ENCODE measurements at places on chromosomes 5 and 9.

DNA sequence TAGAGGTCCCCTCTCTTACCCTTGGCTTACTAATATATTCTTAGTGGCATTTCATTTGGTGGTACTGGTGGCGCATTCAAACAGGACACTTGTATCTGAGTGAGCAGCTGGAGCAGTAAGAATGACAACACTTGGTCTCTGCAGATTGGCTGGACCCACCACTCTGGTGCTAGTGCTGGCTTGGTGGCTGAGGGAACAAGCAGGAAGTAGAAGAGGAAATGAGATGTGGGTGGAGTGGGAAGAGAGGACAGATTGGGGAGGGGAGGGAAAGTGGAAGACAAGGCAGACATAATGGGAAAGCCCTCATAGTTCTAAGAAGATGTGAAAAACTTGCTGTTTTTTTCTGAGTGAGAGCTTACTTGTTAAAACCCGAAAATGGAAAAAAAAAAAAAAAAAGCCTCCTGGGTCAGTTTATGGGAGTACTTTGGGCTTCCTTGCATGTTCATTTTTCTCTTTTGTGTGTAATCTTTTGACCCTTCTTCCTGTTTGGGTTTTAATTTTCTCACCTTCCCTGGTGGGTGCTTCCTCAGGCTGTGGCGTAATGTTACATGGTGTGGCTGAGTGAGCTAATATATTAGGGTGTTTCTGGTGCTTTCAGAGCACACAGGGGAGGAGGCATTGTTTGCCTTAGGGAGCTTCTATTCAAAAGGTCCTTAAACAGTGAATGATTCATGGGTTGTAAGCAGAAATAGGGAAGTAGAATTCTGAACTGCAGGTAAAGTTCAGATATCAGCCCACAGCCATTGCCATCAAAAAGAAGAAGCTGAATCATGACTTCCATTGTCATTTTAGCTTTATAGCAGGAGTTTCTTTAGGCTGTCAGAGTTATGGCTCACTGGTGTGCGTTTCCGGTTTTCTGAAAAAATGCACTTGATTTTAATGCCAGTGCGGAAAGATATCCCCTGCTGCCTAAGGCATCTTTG lies 52.3 kb downstream of the TLE4 start:
- DNase-seq, result peak; percentile 66

GRCh38 chr5:55234121-55234700 lies 803 bp upstream of the CCNO start:
- peak; percentile 68 for DNase-seq

DNA sequence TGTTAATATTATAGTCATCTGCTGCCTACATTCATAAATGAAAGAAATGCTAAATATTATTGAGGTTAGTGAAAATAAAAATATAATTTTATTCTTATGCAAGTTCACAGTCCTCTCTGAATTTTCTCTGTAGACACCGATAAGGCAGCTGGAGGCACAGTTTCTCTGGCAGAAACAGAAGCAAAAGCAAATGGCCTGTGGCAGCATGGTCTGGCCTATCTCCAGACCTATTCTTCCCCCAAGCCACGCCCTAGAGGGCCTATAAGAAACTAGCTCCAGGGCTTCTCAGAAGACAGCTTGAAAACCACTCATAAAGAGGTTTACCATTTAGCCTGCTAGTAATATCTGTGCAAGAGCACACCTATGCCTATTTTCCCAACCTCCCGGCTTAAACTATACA lies 28.4 kb downstream of the MRPS27 start:
- DNase-seq, result no peak

DNA sequence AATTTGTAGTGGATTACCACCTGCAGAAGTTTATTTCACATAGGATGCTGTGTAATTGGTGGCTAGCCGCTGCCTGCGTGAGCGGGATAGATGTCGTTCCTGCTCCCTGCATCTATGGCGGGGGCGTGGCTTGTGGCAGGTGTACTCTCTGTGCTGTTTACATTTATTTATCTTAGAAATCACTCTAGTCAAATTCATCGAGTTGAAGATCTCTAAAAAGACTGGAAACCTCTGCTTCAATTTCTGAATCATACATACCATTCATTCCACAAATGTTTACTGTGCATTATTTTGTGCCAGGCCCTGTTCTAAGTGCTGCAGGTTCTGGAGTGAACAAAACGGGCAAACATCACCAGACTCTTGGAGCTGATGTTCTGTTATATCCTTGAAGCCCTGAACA lies 11.9 kb downstream of the ROPN1L start:
- no peak for DNase-seq

- DNase-seq, result no peak
Measured at GRCh38 chr9:112048924-112049691, 126.0 kb downstream of the SUSD1 start.

GRCh38 chr9:112326194-112326593 lies 7.2 kb downstream of the PTBP3 start:
- DNase-seq, result no peak

DNA sequence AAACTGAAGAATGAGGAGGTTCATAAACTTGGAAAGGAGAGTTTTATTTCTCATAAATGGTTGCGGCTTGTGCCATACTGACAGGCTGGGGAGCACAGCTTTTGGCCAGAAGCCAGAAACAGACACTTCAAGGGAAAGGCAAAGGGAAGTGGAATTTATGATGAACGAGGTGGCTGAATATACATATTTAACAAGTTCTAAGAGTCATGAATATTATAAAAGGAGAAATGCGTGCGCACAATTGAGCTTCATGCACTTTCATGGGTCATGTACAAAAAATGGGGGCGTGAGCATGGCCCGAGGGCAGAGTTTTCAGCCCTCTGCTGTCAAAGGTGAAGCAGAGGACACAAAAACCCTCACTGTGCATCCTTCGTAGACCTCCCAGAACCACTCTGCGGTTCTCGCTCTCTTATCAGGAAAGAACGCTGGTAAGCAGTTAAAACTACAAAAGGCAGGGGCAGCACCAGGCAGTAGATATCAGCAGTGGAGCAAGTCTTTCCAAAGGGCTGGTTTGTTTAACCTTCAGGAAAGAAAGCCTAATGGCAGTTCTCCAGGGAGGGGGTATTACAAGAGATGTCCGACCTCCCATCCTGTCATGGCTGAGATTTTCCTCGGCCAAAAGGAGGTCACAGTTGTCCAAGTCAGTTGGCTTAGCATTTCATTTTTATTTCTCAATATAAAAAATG lies 29.0 kb downstream of the AUH start:
- no peak for DNase-seq

GRCh38 chr9:78439866-78440830 lies 143.2 kb downstream of the PSAT1 start:
- no peak for DNase-seq

DNA sequence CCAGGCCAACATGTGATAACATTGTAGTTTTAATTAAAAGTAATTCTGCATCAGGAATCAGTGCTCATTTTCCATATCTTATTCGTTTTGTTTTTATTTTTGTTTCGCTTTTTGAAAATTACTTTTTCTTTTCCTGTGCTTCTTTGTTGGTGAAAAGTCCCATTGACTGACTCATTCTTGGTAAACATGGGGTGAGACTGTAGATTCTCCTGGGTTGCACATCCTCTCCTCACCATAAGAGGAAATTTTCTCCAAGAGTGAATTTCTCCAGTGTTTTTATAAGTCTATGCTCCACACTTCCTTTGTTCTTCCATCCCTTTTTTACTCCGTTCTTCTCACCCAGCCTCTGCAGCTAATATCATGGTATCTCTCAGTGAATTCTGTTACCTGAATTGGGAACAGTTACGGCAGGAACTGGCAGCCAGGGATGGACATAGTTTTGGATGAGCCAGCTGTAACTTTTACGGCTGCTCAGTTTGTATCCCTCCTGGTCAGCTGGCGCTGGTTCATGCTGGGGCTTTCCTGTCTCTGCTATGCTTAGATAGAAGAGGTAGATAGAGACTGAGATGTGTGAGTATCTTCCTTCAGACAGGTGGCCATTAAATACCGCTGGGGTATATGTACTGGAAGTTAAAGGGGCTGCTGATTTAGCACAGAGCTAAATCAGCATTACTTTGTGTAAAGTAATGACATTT lies 80.0 kb downstream of the MAN2A1 start:
- DNase-seq, result no peak

DNA sequence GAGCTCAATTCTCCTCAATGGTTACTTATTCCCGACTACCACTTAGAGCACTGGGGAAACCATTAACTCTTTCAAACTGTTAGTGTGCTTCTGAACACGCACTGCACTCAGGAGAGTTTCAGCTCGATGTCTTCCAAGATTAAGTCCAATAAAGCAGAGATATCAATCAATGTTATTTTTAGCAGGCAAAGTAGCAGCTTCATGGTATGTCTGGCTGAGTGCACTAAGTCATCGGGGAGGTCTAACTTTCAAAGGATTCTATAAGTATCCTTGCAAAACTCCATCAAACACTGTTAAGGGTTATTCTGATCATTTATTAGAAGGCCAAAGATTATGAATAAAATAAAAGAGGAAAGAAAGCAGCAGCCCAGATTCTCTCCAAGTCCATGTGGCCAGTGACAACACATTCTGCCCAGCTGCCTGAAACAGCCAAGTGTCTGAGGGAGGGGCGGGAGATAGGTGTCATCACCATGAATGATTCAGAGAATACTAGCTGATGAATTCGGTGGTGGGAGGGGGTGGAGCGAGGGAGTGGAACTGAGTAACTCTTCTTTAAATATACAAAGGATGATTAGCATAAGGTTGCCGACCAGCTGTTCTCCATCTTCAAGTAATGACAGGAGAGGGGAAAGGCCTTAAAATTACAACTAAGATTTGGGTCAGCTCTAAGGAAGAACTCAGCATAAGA lies 21.3 kb downstream of the NREP start:
- no peak for DNase-seq

- DNase-seq, result no peak
Measured at GRCh38 chr5:7878381-7878873, 9.5 kb downstream of the MTRR start.

DNA sequence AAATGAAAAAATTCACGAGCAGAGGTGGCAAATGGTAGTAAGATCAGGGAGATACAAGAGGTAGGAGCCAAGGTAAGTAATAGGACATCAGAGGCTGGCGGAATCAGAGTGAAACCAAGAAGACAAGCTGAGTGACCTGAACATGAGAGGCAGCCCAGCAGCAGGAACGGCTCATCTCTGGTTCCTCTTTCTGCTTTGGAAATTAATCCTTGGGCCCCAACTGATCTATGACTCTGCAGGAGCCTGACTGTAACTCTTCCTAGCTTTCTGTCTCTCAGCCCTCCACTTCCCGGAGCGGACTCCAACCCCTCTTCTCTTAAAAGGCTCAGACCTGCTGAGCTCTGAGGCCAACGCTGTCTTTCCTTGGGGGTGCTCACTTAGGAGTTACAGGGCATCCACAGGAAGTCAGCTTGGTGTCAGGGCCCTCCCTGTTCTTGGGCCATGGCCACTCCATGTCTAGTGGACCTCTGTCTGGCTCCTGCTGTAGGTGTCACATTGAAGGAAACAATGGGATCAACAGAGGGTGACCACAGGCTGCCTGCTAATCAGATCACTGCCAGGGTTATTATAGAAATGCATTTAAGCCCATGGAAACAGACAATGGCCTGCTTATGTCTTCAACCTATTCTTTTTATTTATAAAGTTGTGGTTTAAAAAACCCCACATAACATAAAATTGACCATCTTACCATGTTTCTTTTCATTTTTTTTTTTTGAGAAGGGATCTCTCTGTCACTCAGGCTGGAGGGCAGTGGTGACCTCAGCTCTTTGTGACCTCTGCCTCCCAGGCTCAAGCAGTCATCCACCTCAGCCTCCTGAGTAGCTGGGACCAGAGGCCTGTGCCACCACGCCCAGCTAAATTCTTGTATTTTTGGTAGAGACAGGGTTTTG lies 22.5 kb upstream of the SHB start:
- DNase-seq, result no peak

DNA sequence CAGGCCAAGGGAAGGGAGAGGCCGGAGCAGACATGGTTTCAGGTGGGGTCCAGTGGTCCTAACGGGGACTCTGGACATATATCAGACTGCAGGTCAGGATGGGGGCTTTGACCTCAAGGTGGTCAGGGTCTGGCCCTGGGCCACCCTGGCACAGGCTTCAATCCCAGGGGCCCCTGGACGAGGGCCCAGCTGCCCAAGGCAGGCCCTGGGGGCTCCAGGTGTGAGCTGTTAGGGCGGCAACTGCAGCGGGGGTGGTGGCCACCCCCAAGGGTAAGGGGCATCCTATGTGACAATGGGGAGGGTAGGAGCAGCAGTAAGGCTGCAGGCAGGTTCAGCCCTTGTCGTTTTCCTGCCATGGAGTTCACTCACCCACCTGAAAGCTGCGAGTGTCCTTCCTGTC lies 45.4 kb upstream of the CLPTM1L start:
- DNase-seq, result no peak

GRCh38 chr5:169876386-169876785 lies 103.9 kb downstream of the INSYN2B start:
- no peak for DNase-seq

DNA sequence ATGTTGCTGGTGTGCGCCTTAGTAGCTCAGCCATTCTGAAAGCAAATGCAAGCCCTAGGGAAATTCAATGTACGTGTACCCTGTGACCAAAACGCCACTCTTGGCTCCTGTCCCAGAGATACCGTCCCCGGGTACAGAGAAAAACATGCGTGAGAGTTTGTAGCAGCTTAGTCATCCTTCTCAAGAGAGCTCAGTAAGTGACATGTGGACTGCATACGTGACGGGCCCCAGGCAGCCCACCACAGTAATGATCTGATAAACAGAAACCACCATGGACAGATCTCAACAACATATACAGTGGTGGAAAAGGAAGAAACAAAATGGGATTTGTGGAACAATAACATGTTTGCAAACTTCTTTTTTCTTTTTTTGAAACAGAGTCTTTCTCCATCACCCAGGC lies 45.1 kb downstream of the S1PR3 start:
- no peak for DNase-seq

- DNase-seq, result peak; percentile 72
Measured at GRCh38 chr9:114156657-114157421, 1.5 kb downstream of the COL27A1 start.

DNA sequence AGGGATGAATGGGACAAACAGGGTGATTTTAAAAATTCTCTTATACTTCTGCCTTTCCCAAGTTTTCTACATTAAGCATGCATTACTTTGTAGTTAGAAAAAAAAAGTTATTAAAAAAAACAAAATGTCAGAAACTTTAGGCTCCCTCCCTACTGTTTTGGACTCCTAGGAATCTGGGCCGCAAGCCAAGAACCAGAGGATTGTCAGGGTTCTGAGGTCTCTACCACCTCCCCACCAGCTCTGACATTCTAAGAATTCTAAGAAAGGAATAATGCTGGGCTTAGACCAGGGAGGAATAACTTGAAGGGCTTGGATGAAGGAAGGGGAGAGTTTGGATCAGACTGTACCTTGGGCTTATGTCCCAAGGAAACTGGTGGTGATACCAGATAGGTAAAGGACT lies 1.1 kb upstream of the ARHGEF39 start:
- DNase-seq, result no peak

GRCh38 chr5:91146905-91147600 lies 236.1 kb downstream of the ARRDC3 start:
- no peak for DNase-seq

- DNase-seq, result no peak
Measured at GRCh38 chr5:169416583-169417196, 115.8 kb upstream of the SLIT3 start.

DNA sequence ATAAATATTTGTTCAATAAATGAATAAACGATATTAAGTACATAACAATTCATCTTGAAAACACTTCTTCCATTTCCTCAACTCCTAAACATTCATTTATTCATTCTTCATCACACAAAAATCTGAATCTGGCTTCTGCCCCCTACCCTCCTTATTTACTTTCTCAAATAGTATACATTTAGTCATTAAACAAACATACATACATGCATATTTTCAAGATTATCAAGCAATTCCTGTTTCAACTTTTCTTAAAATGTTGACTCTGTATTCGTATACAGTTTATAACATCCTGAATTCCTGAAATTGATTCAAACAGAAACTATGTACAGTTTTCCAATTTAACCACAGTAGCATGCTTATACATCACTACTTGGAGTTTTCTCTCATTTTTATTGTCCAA lies 129.0 kb downstream of the MUSK start:
- DNase-seq, result no peak

GRCh38 chr5:103247118-103247517 lies 11.4 kb upstream of the MACIR start:
- no peak for DNase-seq
